ENCODE measurements at places on chromosomes 4 and X. TPM values are rescaled to one million over a fixed set of nuclear protein-coding genes. Genes with fewer than 3 reads are reported as not detected.

UCP1 gene
- not detected for total RNA-seq

NLGN4X gene
- total RNA-seq = not detected

DNA sequence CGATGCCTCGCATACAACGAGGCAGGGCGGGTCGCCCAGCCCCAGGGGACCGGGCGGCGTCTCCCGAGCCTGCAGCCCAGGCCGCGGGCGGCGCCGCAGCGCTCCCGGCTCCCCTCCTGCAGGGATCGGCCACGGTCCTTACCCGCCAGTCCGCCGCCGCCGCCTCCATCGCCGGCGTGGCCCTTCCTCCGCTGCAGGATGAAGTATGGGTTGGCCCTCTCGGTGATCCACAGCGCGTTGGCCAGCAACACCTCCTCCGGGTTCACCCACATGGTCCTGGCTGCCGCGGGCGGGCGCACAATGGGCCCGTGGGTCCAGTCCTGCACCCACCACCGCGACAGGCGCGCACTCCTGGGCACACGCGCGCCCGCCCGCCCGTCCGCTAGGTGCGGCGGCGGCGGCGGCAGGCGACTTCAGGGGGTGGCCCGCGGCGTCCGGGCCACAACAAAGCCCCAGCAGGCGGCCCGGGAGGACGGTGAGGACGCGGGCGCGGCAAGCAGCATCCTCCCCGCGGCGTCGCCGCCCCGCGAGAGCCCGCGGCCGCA lies 339 bp downstream of the TBC1D9 start:
- H3K27me3 ChIP-seq = peaks cover 34% of the 10 kb centered on the region
- no peak overlapping the region for H3K4me3 ChIP-seq

GRCh38 chr4:113832803-113833202 lies 71.3 kb upstream of the CAMK2D start:
- no peak for DNase-seq
- no peak overlapping the region for H3K27ac ChIP-seq
- no peaks in the 10 kb centered on the region for H3K4me1 ChIP-seq
- no peak overlapping the region for H3K4me3 ChIP-seq
- peaks cover 8% of the 10 kb centered on the region for H3K27me3 ChIP-seq

DNA sequence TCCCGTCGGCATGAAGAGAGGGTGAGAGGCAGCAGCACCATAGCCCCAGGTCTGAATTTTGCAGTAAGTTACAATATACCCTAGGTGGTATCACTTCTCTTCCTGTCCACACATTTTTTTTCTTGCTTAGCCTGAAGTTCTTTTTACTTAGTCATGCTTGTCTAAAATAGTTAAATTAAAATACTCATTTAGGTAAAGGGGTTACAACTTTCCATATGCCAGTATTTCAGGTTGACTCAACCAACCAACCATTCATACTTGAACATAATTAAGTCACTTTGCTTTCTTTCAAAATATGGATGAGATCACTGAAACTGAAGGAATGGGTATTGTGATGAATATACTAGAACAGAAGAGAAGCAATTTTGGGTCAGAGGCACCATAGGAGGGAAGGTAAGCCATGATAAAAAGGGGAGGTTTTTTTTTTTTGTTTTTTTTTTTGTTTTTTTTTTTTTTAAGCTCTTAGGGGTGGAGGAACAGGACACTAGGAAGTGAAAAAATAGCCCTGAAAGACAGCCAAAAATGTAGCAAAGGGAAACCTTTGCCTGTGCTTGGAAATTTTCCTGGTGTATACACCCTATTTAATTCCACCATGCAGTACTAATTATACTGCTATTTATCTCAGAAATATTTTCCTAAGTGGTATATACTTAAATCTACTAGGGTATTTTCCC lies 41.8 kb downstream of the RPS6KA3 start:
- no peaks in the 10 kb centered on the region for H3K27me3 ChIP-seq
- peaks cover 10% of the 10 kb centered on the region for H3K36me3 ChIP-seq
- H3K27ac ChIP-seq = no peak overlapping the region
- H3K4me1 ChIP-seq = no peaks in the 10 kb centered on the region

GRCh38 chr4:16113741-16114140 lies 29.9 kb upstream of the PROM1 start:
- H3K4me1 ChIP-seq = no peaks in the 10 kb centered on the region
- H3K36me3 ChIP-seq = no peaks in the 10 kb centered on the region
- H3K27ac ChIP-seq = no peak overlapping the region
- DNase-seq = no peak
- no peak overlapping the region for H3K4me3 ChIP-seq
- no peaks in the 10 kb centered on the region for H3K27me3 ChIP-seq

GRCh38 chr4:163500586-163500985 lies 6.1 kb downstream of the TMA16 start:
- peaks cover 13% of the 10 kb centered on the region for H3K4me1 ChIP-seq
- H3K36me3 ChIP-seq = no peaks in the 10 kb centered on the region
- H3K4me3 ChIP-seq = no peak overlapping the region
- H3K27me3 ChIP-seq = no peaks in the 10 kb centered on the region

Measured in CD4-positive, CD25-positive, alpha-beta regulatory T cell (primary cell).